ENCODE measurements at places on chromosomes 6 and 20.

- no peak for DNase-seq
Measured at GRCh38 chr6:23140871-23141270, 571.5 kb downstream of the HDGFL1 start.

DNA sequence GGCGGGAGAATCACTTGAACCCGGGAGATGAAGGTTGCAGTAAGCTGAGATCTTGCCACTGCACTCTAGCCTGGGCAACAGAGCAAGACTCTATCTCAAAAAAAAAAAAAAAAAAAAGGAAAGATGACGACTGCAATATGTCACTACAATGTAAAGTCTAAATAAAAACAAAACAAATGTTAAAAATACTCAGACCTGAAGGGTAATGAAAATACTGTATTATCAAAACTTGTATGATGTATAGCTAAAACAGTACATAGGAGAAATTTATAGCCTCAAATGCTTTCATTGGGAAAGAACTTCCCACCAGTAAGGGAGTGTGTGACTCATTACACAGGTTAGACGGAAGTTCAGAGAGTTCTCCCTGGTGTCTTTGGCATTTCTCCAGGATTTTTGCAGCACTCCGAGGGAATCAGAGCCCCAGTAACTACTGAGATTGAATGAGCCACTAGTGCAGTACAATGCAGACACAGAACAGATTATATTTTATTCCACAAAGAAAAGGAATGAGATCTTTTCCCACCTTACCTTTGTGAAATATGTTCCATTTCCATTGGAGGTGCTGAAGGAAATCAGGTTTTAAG, 12.5 kb upstream of the RALGAPB start:
- no peak for DNase-seq

- DNase-seq: no peak
Measured at GRCh38 chr6:161302949-161303348, 29.1 kb upstream of the AGPAT4 start.

DNA sequence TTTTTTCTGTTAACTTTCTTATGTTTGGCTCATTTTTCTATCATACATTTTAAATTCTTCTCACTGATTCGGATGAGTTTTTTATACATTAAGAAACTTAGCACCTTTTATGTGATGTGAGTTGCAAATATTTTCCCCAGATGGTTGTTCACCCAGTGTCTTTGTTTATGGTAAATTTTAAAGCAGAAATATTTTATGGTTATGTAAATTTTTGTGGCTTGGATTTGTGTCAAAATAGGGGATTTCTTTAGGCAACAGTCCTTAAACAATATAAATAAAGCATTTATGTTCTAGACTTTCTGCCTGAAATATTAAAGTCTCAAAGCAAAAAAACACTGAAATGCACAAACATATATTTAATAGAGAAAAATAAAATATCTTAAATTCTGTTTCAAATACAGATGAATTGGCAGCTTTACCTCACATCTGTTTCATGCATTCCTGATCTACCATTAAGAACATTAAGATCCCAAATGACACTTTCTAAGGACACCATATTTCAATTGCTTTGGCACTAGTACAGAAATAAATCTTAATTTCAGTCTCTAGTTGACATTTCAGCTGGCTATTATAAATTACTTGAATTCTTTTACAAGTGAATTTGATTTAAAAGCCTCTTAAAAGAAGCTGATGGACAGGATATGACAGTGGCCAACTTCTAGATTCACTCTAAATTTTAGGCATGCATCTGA, 646.6 kb downstream of the HACE1 start:
- DNase-seq: no peak

- DNase-seq: no peak
Measured at GRCh38 chr20:63846128-63846771, 15.0 kb upstream of the ABHD16B start.

DNA sequence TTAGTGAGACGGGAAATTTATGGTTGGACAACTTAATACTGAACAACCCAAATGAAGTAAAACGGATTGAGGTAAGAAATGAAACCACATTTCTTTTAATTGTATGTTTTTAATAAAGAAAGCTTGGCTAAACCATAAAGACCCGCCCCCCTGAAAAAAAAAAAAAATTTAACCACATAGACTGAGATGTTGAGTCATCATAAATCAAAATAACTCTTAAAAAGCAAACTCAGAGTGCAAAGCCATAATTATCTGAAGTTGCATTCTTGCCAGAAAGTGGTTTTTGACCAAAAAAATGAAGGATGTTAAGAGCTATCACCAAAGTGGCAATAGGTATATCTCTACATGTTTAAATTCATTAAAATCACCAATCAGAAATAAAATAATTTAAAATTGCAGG, 101.8 kb upstream of the COL21A1 start:
- DNase-seq: no peak

DNA sequence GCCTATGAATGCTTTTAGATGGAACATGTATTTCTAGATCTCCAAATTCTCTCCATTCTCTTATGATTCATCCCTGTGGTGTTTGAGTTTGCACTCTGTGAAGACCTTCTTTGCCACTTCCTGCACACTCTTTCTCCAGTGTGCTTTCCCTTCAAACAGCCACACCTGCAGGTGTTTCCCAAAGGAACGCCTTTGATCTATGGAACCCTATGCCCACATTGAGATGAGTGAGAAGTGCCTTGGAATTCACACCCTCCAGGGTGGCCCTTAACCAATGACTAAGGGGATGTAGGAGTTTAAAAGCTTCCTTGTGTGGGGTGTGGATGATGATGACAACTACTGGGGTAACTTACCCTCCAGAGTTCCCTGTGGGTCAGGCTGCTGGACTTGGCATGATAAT, 570.1 kb downstream of the DHX35 start:
- no peak for DNase-seq

DNA sequence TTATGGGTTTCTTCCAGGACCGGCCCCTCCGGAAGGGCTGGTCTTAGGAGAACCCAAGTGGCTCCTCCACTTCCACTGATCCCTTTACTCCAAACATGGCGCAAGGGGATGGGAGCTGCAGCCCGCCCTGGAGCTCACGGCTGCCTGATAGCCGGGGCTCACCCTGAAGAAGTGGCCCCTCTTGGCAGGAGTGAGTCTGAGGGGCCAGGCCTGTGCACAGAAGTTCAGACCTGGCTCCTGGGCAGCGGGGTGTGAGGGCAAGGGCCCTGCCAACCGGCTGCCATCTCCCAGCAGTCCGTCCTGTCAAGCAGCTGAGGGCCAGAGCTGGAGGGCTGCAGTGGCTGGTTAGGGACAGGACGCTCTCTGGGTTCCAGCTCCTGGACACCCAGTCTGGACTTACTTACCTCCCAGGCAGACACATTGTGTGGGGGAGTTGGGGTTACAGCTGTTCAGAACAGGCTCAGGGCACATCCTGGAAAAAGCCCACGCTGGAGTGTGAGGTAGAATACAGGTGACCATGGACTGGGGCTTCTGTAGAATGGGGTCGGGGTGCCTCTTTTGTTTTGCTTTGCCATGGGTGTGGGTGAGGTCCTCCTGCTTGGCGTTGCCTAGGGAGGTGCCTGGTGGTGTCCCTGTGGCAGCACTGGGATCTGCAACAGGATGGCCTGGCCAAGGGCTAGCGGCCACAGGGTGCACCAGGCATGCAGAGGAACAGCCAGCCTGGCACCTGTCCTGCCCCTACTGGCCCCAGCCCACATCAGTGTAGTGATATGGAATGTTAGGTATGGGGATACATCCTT, 88.4 kb downstream of the ASXL1 start:
- DNase-seq: no peak

- DNase-seq: no peak
Measured at GRCh38 chr20:8918145-8918544, 150.7 kb upstream of the PLCB4 start.

DNA sequence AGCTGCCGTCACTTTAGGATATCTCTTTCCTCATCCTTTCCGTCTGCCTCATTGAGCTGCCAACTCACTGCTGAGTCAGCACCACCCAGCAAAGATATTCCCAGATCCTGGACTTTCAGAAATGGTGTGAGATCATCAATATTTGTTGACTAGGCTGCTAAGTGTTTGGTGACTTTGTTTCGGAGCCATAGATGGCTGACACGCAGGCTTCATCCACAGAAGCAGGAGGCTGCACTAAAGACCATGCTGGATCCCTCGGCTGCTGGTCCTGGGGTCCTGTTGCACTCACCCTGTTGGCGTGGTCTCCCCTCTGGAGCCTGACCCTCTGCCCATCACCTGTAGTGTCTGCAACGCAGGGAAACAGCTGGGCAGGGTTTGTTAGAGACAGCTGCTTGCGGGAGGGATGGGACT, 96.5 kb downstream of the ERMARD start:
- DNase-seq: no peak

DNA sequence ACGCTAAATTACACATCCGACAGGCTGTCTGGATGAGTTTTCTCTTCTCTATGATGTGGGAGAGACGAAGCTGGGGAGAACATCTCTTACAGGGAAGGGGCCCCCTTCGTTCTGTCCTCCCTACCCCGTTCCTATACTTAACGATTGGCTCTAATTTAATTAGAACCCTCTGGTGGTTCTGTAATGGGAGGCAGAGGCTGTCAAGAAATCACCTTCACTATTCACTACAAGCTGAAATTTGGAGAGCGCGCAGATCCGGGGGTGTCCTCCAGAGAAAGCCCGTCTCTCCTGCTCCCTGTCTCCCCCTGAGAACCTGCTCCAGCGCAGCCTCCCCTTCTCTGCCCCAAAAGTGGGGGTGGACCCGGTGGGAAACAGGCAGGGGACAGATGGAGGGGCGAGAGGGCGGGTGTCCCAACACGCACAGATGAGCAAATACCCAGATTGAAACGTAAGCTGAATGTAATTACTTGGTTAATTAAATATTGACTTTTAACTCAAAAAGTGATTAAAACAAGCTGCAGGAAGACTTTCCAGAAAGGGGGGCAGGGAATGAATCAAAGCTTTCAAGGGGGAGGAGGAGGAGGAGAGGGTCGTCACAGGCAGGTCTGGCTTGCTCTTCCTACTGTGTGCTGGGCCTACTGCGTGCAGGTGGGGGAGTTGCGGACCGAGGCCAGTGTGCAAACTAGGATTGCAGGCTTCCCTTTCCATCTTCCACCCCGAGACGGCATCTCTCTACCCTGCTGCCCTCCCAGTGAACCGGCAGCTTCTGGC, 1.3 kb downstream of the SULF2 start:
- DNase-seq: no peak

- no peak for DNase-seq
Measured at GRCh38 chr20:57313951-57314350, 15.7 kb upstream of the SPO11 start.

DNA sequence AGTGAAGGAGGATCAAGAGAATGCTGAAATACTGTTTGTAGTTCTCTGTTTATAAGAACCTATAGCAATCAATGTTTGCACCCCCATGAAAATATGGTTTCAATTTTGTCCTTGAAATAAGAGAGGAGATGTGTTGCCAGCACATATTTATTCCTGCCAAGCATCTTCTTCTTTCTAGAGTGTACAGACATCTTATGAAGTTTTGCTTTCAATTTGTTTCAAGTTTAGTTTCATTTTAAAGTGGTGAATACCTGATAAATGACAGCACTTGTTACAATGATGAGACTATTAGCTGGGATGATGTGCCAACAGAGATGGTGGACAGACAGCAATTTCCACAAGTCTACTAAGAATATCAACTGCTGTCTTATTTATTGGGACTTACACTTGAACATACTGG, 39.2 kb upstream of the CENPW start:
- DNase-seq: no peak

DNA sequence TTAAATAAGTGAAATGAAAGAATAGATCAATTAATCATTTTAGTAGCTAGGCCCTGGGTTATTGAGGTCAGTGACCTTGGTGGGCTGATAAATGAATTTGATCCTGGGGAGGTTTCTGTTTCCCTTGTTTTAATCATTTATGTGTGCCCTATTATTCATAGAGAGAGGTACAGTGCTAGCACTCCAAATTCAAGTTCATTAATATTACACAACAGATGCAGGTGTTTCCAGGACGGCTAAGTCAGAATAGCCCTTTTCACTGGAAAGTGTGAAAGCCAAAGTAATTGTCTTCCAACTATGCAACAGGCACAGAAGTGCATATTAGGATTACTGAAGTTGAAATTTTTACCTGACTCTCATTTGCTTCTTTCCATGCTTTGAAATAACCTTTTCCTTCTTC, 61.7 kb upstream of the SGK1 start:
- DNase-seq: no peak

GRCh38 chr6:75065523-75065922, 140.3 kb downstream of the COL12A1 start:
- no peak for DNase-seq

DNA sequence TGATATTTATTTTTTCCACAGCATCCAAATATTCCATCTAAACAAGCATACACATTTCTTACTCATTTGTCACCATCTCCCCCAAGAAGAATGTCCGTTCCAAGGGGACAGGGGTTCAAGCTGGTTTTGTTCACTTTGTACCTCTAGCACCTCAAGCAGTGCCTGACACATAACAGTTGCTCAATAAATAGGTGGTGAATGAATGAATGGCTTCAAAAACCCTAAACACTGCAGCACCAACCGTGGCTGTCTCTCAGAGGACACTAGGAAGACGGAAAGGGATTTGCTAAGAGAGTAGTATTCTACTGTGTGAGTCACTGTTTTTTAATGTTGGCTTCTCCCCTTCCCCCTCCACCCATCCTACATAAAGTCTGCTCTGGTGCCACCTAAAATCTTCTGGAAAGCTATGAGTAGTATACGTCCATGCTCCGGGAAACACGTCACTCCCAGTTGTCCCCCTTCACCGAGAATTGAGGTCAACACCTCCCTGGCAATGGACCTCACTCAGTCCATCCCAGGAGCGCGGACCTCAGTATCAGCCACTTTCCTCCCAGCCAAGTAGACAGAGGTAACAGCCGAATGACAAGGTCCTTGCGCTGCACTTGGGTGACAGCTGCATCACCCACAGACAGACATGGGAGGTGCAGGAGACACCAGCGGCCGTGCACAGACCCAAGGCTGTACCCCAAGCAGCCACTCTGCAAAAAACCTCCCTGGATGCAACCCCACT, 107.4 kb downstream of the PREX1 start:
- no peak for DNase-seq

- DNase-seq: no peak
Measured at GRCh38 chr6:164142322-164142721, 727.8 kb downstream of the QKI start.

DNA sequence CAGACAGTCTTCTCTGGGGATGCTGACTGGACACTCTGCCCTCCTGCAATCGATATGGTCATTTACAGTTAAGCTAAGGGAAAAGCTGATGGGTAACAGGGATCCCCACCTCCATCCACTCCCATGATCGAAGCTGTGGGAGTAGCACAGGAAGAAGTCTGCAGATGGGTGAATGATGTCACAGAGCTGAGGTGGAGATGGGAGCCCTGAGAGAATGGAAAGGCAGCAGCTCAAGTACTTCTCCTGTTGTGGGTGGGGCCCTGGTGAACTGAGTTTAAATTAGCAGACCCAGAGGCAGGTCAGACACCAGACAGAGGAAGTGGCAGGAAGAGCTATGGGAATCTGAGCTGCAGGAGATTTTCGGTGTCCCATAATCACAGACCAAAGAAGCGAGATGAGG, 29.0 kb downstream of the HDGFL1 start:
- DNase-seq: no peak
